ENCODE measurements at places on chromosomes 6 and 20.

DNA sequence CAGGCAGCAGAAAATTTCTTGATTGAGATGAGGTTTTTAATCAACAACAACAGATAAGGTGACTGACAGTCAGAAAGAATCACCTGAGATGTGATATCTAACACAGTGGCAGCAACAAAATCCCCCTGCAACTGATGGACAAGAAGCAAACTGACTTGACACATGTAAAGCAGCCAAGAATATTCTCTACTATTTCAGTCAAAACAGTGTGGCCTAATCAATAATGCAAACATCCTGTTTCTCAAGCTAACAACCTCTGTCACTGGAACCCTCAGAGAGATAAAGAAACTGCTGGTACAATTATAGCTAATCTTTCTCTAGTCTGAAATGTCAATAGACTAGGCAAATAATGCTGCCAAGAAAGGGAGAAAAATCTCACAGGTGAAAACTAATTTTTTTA, 4.6 kb upstream of the CGA start:
- DNase-seq, result no peak
- no peak overlapping the region for H3K4me3 ChIP-seq

DNA sequence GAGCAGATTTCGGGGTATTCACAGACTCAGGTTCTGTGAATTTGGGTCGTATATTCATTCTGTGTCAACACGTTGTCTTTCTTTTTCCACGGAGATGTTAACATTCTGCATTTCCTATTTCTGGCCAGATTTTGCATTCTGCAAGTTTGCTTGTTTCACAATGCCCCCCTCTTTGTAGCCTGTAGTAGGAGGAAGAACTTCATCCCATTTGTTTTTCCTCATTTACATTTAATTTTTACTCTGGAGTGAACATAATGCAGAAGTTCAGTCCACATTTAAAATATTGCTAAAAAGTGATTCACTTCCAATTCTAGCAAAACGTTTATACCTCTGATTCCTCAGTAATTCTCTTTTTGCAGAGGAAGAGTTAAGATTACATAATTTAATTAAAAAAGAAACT, 12.9 kb downstream of the TAGAP start:
- H3K36me3 ChIP-seq, result no peaks in the 10 kb centered on the region
- no peaks in the 10 kb centered on the region for H3K27me3 ChIP-seq
- no peaks in the 10 kb centered on the region for H3K4me1 ChIP-seq
- no peak overlapping the region for H3K27ac ChIP-seq
- no peak for DNase-seq
- no peak overlapping the region for H3K4me3 ChIP-seq

DNA sequence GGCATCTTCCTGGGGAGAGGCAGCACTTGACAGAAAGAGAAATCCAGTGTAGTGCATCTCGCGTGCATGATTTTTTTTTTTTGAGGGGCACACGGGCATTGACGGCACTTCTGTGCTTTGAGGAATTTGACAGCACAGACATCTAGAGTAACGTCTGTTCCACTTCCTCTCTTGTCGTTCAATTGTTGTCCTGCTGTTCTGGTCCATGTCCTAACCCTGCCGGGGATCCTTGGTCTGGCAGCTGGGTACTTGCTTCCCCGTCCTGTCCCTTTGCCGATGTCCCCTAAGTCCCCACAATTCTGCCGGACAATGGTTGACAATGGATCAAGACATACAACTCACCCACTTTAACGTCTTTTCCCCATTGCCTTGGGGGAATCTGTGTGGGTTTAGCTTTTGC, 46.0 kb upstream of the NAA20 start:
- no peak for DNase-seq
- no peaks in the 10 kb centered on the region for H3K27me3 ChIP-seq
- H3K4me1 ChIP-seq, result peaks cover 17% of the 10 kb centered on the region
- no peak overlapping the region for H3K27ac ChIP-seq
- H3K4me3 ChIP-seq, result no peak overlapping the region

DNA sequence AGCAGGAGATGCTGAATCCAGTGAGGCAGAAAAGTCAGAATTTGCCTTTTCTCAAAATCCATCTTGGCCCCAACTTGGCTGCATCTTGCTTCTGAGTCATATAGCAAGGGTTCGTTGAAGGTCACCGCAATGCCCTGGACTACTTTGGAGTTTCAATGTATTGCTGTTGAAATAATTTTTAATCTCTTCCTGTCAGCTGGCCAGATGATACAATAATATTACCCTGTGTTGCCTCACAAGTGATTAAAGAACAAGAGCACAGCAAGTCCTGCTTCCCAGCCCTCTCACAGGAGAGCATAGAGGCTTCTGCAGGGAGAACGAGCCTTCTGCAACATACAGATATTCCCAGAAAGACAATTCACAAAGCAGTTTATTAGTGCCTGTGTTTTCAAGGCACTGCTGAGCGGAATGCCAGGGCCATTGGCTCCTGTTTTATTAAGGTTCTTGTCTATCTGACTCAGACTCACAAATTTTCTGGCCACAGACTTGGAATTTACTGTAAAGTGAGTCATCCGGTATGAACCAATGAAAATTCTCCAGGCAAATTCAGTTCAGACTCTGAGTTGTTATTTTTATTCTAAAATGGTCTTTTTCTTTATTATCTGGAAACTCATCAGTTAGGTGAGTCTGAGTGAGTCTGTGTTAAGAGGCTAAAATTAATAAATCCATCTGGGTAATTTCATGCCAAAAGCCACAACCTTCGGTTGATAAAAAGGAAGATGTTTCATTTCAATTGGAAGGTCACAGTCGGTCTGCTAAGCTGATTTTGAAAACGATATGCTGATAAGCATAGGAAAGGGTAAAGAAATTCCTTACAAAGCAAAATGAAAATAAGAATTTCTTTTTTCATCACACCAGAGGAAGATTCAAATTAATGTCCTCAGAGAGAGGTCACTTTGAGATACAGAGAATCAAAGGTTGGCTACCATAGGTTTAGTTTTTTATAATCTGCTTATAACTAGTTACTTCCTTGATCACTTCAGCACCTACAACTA, 289.4 kb upstream of the STXBP5 start:
- H3K4me3 ChIP-seq, result peak overlapping the region; percentile 44
- no peaks in the 10 kb centered on the region for H3K4me1 ChIP-seq
- no peaks in the 10 kb centered on the region for H3K27me3 ChIP-seq
- DNase-seq, result no peak
- no peaks in the 10 kb centered on the region for H3K36me3 ChIP-seq

DNA sequence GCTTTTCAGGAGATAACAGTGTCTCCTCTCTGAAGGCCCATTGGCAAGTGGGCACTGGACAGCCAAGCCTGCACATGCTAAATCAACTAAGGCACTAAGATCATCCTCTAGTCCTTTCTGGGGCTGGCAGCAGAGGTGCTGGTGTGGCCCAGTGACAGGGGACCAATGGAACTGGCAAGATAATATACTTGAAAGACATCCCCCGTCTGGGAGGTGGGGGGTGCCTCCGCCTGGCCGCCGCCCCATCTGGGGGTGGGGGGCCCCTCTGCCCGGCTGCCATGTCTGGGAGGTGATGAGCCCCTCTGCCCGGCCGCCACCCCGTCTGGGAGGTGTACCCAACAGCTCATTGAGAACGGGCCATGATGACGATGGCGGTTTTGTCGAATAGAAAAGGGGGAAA, 223.3 kb downstream of the UNC5CL start:
- H3K4me1 ChIP-seq, result no peaks in the 10 kb centered on the region
- no peak overlapping the region for H3K27ac ChIP-seq
- H3K27me3 ChIP-seq, result no peaks in the 10 kb centered on the region
- no peak for DNase-seq

All from ascending aorta (tissue), 2 donors.